ENCODE measurements at places on chromosomes 3 and 15.

DNA sequence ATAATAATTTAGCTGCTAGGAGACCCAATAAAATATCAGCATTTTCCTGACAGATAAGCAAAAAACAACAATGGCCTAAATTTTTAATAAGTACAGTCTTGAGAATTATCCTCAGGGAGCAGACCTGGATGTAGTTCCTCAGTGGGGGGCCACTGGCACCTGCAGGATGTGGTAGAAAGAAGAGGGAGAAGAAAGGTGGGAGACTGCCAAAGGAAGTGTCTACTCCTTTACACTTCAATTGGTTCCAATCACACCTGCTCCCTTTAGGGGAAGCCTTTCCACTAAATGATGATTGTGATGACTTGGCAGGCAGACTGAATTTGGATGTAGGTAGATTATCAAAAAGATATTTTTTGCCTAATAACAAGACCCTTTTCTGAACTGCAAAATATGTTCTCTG lies 353.0 kb upstream of the SATB1 start:
- no peak for DNase-seq

DNA sequence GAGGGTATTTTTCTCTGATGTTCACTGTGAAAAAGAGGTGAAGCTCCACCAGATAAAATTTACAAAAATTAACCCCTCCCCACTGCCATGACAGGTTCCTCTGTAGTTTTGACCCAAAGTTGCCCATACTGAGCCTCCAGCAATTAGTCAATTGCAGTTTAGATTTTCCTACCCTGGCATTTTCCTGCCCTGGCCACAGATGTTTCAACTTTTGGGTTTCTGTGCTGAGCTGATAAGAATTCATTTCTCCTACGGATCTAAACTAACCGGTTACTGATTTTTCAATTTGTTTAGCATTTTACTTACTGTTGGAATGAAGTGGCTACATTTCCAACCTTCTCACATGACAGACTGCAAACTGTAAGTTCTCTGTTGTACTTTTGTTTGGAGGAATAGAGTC lies 1346.1 kb upstream of the EPHA6 start:
- no peak for DNase-seq

- no peak for DNase-seq
These were observed 64.8 kb downstream of the ARIH1 start for GRCh38 chr15:72538931-72539330.

DNA sequence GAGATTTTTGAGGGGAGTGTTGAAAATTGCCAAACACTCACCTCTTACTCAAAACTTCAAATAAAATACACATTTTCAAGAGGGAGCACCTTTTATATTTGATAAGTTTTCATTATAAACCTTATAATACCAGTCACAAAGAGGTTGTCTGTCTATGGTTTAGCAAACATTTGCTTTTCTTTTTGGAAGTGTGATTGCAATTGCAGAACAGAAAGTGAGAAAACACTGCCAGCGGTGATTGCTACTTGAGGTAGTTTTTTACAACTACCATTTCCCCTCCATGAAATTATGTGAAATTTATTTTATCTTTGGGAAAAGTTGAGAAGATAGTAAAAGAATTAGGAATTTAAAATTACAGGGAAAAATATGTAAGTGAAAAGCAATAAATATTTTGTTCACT lies 20.1 kb downstream of the DIPK2A start:
- no peak for DNase-seq

DNA sequence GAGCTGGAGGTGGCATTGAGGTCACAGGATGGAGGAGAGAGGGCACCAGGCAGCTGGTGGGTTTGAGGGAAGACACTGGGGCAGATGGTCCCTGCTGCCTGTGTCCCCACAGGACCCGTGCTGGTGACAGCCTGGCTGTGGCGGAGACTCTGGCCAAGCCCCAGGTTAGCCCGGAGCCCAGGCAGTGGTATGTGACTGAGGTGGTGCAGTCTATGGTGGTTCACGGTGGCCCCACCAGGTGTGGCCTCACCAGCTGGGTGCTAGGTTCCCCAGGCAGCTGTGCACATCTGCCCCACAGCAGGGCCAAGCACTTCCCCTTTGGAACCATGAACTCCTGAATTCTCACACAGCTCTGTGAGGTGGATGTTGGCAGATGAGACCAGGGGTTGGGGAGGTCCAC lies 15.4 kb downstream of the PLXNA1 start:
- DNase-seq, result no peak

- DNase-seq, result peak; percentile 81
These were observed 4.6 kb downstream of the GLCE start for GRCh38 chr15:69164807-69165636.

DNA sequence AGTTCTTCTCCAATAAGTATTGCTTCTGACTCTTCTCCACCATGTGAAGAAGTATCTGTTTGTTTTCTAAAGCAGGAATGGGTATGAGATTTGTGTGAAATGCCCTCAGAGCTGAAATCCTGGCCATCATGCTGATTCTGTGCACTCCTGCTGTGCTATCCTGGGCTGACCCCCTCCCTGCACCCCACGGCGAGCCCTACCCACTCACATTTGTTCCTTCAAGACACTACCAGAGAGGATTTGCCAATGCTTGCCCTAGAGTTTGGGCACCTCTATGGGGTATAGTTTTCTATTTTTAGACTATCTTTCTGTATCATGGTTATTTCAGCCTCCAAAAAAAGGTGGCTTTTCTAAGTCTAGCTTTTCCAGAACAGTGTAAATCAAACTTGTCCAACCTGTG lies 18.5 kb downstream of the TXNRD3 start:
- DNase-seq, result no peak

- DNase-seq, result no peak
These were observed 53.8 kb upstream of the CADM2 start for GRCh38 chr3:84904816-84905555.

DNA sequence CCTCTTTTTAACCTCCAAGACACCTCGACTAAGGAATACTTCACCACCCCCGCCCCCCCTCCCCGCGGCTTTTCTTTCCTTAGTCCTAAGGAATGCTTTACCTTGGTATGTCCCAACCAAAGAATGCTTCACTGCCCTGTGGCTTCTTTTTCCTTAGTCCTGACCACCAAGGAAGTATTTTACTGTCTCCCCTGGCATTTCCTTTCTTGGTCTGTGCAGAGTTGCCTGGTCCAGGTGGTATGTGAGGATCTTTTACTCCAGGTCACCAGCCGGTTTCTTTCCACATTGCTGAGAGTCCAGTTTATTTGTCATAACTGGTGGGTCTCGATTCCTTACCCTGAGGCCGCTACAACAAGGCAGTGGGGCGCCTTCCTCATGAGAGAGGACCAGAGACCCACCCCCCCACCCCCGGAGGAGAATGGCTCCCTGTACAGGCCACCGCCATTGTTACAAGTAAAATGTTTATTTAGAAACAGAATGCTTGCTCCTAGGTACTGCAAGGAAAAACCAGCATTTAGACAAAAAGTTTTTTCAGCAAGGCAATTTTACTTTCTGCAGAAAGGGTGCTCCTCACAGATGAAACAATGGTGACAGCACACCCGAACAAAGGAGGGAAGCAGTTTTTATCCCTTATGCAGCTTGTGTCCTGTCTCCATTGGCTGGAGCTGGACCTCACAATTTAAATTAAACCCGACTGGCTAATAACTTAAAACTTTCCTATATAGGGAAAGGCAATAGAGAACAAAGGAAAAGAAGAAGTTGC lies 23.1 kb upstream of the MTHFS start:
- DNase-seq, result no peak

- DNase-seq, result peak; percentile 70
These were observed 1.3 kb downstream of the SLC7A14 start for GRCh38 chr3:170584585-170585007.

DNA sequence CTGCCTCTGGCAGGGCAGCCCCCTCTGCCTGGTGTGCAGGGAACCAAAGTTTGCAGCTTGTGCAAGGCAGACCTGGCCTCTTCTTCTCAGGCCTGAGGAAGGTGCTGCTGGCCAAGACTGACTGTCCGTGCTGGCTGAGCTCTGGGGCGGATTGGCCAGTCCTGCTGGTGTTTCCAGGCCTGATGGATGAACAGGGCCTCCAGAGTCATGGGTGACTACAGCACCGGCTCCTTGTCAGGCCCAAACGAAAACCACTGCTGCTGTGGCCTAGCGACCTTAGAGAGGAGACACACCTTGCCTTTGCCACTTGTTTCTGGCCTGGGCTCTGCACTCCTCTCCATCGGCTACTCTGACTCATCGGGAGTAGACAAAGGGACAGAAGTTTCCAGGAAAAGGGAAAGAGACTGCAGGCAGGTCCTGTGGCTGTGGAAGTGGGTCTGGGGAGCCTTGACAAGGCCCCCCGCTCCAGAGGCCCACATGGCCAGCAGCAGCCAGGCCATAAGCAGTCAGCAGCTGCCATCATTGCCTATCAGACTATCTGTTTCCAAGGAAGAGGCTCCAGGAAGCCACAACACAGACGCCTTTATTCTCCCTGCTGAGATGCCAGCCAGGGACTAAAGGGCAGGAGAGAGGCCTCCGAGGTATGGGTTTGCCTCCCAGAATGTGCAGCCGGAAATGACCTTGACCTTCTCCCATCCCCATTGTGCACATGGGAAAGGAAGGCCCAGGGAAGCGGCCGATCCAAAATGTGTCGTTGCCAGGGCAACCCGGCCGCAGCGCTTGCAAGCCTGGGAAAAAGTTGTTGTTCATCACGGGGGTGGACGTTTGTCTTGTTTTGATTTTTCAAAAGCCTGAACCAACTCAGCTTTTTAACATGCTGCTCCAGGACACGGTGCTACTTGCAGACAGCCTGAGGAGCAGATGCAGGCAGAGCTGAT lies 160.5 kb downstream of the CHSY1 start:
- DNase-seq, result peak; percentile 51

GRCh38 chr15:54321426-54321825 lies 343.2 kb downstream of the UNC13C start:
- no peak for DNase-seq

DNA sequence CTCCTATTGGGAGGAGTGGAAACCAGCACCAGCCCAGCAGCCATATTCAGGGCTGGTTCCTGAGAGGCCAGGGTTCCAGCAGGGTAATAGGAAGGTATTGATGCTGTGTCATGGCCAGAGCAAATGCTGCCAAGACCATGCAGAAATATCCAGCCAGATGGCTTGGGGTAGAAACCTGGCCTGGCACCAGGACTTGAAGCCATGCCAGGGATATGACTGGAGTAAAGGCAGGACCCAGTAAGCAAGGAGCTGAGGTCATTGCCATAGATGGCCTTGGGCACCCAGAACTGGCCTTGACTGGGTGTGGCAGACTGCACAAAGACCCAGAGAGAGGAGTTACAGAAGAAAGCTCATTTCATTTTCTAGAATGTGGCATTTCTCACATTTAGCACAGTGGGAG lies 257.6 kb upstream of the GOLGA6L4 start:
- no peak for DNase-seq

DNA sequence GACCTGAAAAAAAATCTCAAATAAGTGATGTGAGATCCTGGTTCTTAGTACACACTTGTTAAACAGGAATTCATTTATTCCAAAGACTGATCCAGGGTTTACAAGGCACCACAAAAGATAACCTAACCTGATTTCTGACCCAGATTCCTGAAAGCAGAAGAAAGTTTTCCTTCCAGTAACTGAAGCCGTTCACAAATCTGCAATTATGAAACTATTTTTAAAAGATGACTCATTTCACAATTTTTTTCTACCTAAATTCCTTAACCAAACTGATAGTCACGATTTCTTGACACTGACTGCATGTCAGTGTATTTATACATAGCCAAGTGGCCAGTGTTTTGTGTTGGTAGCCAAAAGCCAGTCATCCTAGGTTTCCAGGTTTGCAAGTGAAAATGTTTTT lies 17.1 kb downstream of the SLC9A9 start:
- DNase-seq, result peak; percentile 65

Data from fibroblast of skin of right quadriceps (primary cell).